ENCODE measurements at places on chromosomes 2 and 18.

- no peak for DNase-seq
Observed at GRCh38 chr2:221485503-221485870, 86.6 kb downstream of the EPHA4 start.

GRCh38 chr2:190216829-190217228 is 102.8 kb downstream of the HIBCH start:
- no peak for DNase-seq

- no peak for DNase-seq
Observed at GRCh38 chr2:226669905-226670304, 129.7 kb downstream of the IRS1 start.

DNA sequence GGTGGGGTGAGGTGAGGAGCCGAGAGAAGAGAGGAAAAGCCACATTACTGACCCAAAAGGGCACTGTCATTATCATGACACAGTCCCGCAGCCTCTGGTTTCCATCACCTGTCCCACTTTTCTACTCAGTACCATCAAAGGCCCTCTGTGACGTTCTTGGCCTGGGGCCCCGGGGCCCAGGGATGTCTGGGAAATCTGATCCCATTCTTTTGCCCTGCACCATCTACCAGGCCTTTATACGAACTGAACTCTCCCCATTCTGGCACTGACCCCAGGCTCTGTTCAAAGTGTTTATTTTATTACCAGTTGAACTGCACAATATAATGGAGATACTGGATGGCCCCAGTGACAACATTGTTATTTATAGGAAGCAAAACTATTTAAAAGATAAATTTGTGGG is 89.1 kb downstream of the COL6A3 start:
- no peak for DNase-seq

GRCh38 chr2:158905784-158906183 is 62.7 kb upstream of the TANC1 start:
- no peak for DNase-seq

DNA sequence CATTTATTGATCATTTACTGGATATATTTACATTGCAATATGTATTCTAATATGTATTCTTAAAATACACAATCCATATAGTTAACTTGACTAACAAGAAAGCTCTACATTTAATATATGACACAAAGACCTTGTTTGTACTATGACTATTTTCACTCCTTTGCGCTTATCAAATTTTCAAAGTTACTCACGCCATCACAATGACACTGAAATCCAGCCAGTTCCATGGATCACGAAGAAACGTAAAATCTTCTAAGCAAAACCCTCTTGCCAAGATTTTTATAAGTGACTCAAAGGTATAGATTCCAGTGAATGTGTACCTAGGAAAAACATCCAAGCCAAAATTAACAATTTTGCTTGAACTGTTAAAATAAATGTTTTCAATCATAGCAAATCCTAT is 39.6 kb downstream of the SCN3A start:
- DNase-seq: no peak

DNA sequence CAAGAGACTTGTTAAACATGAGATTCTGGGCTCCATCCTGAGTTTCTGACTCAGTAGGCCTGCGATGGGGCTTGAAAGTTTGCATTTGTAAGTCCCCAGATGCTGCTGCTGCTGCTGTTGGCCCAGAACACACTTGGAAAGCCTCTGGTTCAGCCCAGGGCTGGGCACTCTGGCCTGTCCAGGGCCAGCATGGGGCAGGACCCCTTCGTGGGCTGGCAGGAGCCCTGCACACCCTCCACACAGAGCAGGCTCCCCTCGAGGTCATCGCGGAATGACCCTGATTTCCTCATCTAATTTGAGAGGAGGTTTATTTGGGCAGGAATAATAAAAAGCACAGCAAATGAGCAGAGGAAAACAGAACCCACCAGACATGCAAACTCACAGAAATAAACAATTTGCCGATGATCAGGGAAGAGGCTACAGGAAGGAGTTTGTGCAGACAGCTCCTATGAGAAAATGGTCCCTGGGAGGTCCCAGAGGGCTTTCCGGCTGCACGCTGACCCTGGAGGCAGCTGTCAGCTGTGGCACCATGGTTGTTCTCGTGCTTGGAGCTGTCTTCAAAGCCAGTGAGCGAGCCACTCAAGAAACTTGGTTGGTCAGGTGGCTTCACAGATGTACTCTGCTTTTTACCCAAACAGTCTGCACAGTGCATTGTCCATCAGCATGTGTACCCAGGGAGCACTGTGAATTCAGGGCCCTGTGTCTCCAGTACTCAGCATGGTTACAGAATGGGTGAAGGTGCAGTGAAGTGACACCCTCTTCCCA is 119.3 kb downstream of the GLI2 start:
- DNase-seq: no peak

- DNase-seq: no peak
Observed at GRCh38 chr2:227183657-227184367, 19.4 kb downstream of the COL4A3 start.

Measured in central memory CD4-positive, alpha-beta T cell (primary cell).